ENCODE measurements at places on chromosomes 11 and 22.

DNA sequence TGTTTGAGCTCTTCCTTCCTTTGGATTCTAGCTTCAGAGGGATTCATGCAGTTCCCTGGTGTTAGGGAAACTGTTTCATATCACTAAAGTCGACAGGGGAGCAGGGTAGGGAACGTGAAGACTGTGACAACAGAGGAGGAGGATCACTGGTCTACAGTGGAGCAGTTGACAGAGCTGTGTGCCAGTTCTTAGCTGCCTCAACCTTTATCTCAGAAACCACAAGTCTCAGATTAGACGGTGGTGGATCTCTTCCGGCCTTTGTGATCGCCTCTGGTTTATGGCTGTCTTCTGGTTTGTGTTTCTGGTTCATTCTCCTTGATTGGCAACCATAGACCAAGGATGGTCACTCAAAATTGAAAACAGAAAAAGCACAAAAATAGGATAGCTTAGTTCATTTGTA is 538.9 kb upstream of the API5 start:
- DNase-seq = no peak

DNA sequence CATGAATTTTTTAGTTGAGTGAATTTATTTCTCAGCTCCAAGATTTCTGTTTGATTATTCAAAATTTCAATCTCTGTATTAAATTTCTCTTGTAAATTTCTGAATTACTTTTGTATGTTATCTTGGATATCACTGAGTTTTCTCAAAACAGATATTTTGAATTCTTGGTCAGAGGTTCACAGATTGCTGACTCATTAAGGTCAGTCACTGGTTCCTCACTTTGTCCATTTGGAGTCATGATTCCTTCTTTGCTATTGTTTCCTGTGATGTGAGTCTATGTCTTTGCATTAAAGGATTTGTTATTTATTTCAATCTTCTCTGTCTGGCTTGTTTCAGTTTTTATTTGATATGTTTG is 10.2 kb upstream of the IL17RA start:
- DNase-seq = no peak

- DNase-seq = no peak
Observed at GRCh38 chr22:19097518-19097917, 24.7 kb downstream of the DGCR2 start.

- no peak for DNase-seq
Observed at GRCh38 chr22:36767035-36767775, 8.7 kb downstream of the IFT27 start.

GRCh38 chr11:111427471-111427912 is 48.4 kb upstream of the POU2AF1 start:
- no peak for DNase-seq

- DNase-seq = no peak
Observed at GRCh38 chr11:20854215-20854955, 185.0 kb downstream of the NELL1 start.

GRCh38 chr11:9259981-9260837 is 4.9 kb downstream of the DENND5A start:
- DNase-seq = no peak

GRCh38 chr22:21832291-21833290 is 34.9 kb downstream of the MAPK1 start:
- no peak for DNase-seq

GRCh38 chr11:125072218-125072960 is 9.3 kb downstream of the SLC37A2 start:
- no peak for DNase-seq

DNA sequence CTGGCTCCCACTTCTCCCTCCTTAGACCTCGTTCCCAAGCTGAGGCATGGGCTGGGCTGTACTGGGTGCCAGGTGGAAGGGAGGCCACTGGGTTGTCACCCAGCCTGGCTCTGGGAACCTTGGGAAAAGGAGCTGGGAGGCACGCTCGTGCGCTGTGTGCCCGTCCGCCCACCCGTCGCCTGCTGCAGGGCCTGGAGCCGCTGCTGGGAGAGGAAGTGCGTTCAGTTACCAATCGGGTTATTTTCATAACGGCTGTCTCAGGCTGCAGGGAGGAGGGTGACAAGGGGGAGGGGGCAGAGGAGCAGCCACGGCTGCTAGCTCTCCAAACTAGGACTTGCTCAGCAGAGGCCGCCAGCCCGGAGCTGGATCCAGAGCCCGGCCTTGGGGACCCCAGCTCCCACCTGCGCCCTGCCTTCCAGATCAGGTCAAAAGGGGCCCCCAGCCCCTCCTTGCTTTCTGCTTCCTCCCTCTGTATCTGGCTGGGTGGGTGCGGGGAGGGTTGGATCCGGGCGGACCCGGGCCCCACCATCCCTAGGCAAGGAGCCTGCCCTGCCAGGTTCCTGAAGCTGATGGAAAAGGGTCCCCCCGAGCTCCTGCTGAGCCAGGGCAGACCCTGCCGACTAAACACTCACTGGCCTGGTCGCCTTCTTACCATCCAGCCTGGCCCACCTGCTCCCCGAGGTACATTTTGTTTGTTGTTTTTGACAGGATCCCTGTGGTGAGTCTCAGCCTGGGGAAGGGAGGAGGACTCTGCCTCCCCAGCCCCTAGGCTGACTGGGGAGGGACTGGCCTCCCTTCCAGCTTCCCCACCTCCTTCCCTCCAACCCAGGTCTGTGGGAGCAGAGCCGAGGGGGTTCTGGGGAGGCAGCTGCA is 14.3 kb downstream of the DGKZ start:
- no peak for DNase-seq

DNA sequence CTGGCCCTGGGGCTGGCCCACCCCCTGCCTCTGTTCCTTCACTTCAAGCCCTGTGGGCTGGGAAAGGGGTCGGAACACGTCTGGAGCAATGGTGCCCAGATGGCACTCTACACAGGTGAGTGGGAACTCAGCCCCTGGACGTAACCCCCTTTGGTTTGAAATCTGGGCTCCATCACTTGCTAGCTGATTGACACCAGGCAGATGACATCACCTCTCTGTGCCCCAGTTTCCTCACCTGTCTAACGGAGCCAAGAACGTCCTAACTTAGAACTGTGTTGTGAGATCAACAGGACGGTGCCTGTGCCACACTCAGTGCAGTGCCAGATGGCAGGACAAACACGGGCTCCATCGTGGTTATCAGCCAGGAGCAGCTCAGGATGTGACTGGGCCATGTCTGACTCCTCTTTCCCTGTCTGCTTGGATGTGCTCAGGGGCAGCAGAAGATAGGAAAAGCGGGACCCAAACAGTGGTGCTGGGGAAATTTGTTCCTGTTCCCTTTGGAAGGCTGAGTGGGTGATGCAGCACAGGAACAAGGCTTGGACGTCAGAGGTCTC is 24.4 kb downstream of the NPTXR start:
- DNase-seq = no peak

DNA sequence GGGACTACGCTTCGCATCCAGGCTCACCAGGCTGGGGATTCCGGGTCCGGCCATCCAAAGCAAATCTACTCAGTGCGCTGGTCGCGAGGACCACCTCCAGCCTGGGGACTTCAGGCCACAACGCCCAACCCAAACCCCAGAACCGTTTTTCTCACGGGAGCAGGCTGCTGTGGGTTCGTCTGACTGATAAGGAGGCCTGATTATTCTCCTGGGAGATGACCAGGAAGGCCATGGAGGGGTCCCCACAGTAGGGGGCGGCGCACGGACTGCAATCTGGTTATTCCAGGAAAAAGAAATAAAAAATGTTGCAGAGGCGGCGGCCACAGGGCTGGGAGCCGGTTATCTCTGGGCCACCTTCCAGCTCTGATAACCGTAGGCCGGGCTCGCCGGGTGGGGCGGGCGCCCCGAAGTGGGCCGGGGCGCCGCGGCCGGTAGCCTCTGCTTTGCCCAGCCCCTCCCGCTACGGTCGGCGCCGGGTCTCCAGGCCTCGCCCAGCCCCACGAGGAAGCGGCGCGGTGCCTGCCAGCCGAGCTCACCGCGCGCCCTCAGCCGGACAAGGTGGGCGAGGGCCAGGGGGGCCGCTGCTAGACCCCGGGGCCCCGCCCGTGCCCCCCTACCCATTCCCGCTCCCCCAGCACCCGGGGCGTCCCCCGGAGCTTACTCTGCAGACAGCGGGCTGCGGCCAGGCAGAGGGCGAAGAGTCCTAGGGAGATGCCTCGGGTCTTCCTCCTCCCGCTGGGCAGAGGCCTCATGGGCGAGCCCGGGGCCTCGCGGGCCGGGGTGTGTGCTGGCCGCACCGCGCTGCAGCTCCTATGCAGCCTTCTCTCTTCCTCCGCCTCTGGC is 446 bp downstream of the VSTM5 start:
- DNase-seq = no peak

DNA sequence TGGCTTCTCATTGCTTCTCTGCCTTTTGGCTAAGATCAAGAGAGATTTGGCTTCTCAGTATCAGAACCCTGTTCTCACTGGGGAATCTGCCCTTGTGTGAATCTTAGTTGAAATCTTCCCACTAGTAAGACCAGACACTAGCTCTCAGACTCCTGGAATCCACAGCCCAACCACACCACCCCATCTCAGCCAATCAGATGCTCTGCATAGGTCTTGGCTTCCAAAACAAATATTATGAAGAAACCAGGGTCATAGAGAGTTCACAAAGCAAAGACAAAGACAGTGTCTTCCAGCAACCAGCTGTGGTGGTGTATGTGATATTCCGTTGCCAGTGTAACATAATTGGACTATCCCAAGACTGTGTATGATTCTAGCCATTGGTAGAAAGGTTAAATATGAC is 5.4 kb downstream of the OR8B12 start:
- DNase-seq = no peak

GRCh38 chr11:102734650-102735049 is 9.9 kb upstream of the MMP8 start:
- DNase-seq = no peak

DNA sequence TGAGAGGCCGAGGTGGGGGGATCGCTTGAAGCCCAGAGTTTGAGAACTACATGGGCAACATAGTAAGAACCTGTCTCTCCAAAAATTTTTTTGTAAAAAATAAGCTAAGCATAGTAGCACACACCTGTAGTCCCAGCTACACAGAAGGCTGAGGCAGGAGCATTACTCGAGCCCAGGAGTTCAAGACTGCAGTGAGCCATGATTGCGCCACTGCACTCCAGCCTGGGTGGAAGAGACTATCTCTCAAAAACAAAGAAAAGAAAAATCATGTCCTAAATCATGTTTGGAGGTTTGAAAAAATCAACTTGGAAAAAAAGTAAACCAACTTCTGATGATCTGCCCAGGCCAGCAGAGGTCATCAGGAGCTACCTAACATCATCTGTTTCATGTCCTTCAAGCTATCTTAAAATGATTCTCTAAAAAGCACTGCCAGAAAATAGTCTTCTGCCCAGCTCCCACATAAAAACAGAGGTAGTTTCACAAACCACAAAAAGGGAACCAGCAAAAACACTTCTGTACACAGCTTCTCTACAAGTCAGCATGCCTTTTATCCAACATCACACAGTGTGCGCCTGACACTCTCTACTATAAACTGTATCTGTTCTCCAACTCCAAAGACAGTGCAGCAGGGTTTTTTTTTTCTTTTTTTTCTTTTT is 165.0 kb downstream of the SOX6 start:
- no peak for DNase-seq

DNA sequence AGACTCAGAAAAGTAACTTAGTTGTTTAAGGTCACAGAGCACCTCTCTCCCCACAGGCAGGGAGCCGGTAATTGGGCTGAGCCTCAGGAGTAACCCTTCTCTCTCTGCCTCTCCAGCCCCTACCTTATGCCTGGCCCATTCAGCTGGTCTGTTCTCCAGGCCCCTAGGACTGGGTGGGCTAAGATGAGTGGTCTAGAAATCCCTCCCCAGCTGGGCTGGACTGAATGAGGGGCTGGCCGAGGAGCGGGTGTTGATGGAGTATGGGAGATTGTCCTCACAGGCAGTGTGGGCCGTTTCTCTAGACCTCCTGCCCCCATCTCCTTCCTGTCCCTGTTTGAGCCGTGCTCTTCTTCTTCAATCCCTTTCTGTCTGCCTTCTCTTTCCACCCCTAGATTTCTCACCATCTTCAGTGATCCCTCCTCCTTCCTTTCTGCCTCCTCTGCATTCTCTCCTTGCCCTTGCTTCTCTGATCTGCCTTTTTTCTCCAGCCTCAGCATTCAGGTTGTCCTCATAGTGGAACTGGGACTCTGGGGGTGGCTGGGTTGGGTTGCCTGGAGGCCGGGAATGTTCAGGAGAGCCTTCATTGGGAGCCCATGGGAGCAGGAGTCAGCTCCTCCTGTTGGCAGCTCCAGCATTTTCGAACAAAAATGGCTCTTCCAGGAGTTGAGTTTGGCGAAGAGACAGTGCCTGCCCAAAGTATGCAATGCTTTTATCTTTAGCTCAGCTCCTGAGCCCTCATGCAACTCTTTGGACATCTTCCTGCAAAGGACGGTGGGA is 7.6 kb downstream of the ST3GAL4 start:
- no peak for DNase-seq

DNA sequence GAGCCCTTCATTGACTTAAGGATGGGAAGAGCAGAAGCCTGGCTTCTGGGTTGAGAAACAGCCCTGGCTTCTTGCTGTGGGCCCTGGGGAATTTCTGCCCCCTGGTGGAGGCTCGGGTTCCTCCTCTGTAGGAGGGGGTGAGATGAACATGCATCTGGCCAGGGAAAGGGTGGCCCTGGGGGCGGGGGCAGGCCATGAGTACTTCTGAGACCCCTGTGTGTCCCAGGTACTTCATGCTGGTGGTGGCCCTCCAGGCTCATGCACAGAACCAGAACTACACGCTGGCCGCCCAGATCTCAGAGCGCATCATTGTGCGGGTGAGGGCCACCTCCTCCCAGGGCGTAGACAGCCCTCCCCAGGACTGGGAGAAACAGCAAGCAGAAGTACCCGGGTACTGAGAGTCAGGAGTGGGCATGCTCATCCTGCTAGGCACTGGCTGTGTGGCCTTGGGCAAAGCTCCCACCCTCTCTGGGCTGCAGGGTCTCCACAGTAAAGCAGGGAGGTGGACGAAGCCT is 15.8 kb downstream of the TMEM258 start:
- DNase-seq = no peak

DNA sequence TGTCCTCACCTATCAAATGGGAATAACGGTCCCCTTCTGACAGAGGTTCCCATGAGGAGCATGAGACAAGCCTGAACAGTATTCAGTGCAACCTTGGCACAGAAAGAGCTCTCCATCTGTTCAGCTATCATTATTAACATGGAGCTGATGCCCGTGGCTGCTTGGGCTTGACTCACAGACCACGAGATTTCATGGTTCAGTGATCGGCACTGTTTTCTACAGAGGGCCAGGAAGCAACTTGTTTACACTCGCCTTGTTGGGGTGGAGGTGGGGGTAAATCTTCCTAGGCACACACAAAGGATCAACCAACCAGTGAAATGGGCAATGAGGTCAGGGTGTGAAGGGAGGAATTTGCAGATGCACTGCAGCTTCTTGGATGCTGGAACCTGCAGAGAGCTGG is 88.2 kb downstream of the CWC15 start:
- no peak for DNase-seq

GRCh38 chr11:117745346-117745745 is 51.7 kb downstream of the DSCAML1 start:
- DNase-seq = no peak

GRCh38 chr11:65501472-65502273 is 2.8 kb downstream of the MALAT1 start:
- DNase-seq = no peak
